HFFc6 (cell line): ENCODE measurements at places on chromosomes 16 and 17.
A peak's percentile ranks its signal among the peaks of the same experiment; 100 is the strongest.

- no peak for DNase-seq
These were observed 39.8 kb upstream of the TOM1L1 start for GRCh38 chr17:54860617-54861470.

DNA sequence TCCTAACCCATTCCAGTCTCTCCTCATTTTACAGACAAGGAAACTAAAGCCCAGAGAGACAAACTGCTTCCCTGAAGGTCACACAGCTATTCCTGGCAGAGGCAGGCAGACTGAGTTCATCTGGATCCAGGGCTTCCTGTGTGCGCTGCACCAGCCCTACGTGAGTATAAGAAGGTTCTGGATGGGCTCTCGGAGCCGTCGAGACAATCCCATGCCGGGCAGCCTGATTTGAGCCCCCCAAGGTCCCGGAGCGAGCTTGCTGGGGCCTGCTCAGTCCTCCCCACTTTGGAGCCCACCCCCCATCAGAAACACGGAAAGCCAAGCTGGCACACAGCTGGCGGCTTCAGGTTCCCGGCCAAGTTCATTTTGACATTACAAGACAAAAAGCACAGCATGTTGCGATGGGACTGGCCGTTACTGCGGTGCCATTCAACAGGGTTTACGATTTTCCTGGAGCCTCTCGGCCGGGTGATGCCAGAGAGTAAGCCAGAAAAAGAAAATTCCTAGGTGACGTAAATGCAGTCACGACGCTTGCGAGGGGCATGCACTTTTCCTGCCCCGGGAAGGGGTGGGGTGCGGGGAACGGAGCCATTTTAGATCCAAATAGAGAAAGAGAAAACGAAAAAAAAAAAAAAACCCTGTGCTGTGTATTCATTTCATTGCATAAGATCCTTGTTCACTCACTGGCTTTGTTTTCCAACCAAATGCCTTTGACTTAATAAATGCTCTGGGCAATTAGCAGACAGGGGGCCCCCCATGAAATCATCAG lies 167.1 kb upstream of the FOXF1 start:
- peak; percentile 76 for DNase-seq

- DNase-seq: no peak
These were observed 615.6 kb downstream of the MAF start for GRCh38 chr16:78984887-78985464.

DNA sequence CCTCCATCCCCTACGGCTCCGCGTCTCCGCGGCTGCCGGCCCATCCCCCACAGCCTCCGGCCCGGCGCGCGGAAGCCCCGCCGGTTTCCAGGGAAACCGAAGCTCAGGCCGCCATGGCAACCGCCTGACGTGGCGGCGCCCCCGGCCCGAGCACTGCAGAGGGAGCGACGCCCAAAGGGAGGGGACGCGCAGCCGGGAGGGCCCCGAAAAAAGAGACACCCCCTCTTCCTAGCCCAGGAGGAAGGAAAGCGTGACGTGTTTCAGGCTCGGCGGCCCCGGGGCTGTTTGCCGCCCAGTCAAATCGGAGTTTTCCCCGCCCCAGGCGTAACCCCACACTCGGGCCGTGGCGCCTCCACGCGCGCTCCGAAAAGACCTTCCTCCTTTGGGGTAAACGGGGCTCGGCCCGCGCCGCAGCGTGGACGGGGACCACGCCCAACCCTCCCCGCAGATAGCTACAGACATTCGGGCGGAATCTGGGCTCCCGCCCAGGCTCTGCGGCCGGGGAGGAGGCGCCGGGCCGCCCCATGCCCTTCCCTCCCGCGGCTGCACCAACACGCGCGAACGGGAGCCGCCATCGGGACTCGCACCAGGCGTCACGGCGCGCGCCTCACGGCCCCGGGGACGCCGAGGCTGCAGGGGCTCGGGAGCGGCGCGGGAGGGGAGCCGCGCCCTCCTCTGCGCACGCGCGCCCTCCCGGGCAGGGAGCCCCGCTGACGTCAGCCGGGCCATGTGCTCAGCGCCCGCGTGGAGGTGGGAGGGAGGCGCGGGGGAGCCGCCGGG lies 7.5 kb downstream of the MNT start:
- peak; percentile 70 for DNase-seq

DNA sequence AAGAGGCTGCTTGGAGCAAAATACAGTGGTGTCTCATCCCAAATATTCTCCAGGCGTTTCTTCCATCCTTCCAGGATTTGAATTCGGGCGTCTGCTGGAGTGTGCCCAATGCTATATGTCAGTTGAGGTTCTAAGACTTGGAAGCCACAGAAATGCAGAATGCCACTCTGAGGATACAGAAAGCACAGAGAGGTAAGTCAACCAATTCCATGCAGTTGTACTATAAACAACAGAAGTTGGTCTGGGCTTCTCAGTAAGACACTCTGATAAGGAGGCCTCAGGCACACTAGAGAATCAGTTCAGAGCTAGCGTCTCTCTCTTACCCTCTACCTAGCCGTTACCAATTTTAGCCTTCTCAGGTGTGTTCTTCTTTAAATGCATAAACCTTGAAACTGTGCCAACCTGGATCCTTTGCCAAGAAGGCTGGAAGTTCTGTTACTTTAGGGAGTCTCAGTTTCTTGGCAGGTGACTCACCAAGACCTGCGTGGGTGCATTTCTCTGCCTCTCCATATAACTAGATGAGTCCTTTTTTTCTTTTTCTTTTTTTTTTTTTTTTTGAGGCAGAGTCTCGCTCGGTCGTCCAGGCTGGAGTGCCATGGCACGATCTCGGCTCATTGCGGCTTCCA lies 15.1 kb downstream of the NQO1 start:
- DNase-seq: peak; percentile 55

GRCh38 chr17:66929591-66929990 lies 34.9 kb upstream of the CACNG4 start:
- no peak for DNase-seq

GRCh38 chr17:78226759-78227454 lies 4.5 kb upstream of the TMEM235 start:
- DNase-seq: no peak

GRCh38 chr17:4898351-4898750 lies 985 bp upstream of the C17orf107 start:
- no peak for DNase-seq

DNA sequence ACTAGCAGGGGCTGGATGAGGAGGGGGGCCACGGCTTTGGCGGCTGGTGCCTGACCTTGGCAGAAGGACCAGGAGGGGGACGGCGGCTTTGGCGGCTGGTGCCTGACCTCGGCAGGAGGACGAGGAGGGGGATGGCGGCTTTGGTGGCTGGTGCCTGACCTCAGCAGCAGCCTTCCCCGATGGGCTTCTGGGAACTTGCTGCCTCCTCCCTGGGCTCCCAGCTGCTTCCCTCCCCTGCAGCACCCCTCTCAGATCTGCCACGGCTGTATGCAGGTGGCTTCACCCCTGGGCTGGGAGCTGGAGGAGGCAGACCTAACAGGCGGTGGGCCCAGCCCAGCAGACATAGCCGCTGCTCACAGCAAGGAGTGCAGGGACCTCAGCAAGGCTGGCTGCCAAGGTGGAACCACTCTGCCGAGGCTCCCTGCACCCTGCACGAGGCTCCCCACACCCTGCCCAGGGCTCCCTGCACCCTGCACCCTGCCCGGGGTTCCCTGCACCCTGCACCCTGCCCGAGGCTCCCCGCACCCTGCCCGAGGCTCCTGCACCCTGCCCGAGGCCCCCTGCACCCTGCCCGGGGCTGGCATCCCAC lies 38.4 kb upstream of the CBFA2T3 start:
- DNase-seq: no peak

- DNase-seq: no peak
These were observed 19.4 kb downstream of the TMEM94 start for GRCh38 chr17:75475851-75476250.

GRCh38 chr16:78551487-78552085 lies 452.1 kb downstream of the WWOX start:
- DNase-seq: no peak

DNA sequence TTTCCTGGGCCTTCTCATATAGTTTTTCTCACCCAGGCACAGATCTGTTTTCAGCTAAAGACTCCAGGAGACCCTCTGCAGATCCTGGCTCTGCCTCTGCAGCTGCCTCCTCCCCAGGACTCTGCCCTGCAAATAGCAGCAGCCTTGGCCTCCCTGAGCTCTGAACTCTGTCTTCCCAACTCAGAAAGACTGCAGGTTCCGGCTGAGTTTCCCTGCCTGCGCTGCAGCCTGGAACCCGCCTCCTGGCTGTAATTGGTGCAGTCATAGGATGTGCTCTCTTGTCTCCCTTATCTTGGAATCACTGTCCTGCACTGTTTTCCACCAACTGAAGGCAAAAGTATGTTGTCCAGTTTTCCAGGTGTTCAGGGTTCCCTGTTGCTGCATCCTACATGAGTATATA lies 14.3 kb upstream of the DNASE1 start:
- DNase-seq: no peak

GRCh38 chr17:6313835-6314234 lies 121.1 kb downstream of the AIPL1 start:
- no peak for DNase-seq

DNA sequence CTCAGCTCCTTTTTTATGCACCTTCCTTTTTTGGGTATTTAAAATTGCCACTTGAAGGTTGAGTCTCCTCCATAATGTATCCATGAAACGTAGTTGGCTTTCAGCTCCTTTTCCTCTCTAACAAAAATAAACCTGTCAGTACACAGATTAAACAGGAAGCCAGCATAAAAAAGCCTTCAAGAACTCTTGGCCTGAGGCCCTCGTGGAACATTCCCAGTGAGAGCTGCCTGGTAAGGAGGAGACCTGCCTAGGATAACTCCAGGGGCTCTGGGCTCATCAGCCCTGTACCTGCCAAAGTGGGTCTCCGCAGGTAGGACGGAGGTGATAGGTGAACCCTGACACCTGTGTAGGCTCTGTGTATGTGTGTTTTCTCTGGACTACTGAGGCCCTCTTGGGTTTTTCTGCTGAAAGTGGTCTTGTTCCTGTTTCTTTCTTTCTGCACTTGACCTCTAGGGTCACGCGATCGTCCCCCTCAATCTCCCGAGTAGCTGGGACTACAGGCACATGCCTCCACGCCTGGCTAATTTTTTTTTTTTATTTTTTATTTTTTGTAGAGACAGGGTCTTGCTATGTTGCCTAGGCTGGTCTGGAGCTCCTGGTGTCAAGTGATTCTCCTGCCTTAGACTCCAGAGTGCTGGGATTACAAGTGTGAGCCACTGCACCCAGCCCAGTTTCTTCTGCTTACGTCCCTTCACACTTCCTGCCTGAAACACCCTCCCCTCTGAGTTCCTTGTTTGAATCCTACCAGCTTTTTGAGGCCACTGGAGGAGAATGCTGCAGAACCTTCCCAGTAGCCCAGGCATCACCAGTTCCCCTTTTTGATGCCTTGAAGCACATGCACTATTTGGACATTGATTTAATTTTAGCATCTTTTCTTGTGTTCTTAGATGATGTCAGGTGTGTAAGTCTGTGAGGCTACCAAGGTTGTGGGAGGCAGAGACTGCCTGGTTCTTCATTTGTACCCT lies 9.8 kb downstream of the PGS1 start:
- peak; percentile 22 for DNase-seq

DNA sequence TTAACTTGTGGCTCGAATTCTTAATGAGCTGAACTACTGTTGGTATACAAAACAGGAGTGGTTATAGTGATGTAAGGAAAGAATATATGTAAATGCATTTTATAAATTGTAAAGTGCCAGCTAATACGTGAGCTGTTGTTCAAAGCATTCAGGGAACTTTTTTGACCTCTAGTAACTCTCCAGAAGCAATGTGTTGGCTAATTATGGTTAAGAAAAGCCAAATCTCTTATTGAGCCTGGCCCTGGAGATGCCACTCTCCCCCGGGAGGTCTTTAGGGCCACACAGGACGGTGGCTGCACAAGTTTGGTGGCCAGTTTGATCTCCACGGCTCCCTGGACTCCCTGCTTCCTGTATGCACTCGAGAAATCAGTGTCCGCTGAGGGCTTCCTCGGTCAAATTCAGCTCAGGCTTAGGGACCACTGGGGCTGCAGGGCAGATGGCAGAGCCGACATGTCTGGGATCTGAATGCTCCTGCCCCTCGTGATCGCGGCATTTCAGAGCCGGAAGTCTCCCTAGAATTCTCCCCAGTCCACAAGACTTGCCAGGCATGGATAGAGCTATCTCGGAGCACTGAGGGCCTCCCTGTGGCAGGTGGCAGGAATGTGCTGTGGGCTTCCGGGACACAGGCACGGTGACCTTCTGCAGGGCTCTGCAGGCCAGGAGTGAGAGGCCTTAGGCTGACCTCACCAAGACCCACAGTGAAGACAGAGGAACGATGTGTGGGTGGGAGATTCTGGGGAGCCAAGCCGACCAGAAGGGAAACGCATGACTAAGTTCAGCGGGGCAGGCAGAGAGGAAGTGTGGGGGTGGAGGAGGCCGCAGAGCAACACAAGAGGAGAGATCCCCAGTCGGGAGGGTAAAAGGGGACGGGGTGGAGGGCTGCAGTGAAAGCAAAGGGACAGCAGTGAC lies 18.6 kb upstream of the PITPNM3 start:
- DNase-seq: peak; percentile 71

GRCh38 chr17:42543190-42544079 lies 7.4 kb downstream of the NAGLU start:
- DNase-seq: no peak

- DNase-seq: no peak
These were observed 21.0 kb upstream of the FZD2 start for GRCh38 chr17:44536090-44536953.

DNA sequence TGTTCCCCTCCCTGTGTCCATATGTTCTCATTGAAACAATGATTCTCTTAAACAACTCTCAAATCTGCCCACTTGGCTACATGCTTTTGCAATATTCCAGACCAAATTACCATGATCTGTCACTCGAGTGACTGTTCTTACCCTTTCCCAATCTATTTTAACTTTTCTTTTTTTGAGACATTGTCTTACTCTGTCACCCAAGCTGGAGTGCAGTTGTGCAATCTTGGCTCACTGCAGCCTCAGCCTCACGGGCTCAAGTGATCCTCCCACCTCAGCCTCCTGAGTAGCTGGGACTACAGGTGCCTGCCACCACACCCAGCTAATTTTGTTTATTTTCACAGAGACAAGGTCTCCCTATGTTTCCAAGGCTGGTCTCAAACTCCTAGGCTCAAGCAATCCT lies 58.8 kb upstream of the CLEC18A start:
- DNase-seq: no peak

DNA sequence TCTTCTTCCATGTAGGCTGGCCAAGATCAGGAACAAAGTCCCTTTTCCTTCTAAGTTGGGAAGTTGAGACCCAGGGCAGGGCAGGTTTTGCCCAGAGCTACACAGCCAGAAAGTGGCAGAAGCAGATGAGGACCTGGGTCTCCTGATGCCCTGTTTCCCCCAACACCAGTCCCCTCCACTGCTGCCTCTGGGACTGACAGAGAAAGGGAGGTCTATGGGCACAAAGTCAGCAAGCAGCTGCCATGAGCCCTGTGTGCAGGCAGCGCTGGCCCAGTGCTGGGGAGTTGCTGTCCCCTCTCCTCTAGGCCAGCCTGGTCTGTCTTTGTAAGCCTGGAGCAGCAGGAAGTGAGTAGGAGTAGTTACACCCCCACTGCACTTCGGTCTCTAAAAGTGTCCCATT lies 46.9 kb upstream of the NKD1 start:
- DNase-seq: no peak
